Cardiac septum (tissue), 1 donor: ENCODE measurements at places on chromosomes 5 and 9.

GRCh38 chr5:143400541-143401226 lies 2.8 kb downstream of the NR3C1 start:
- DNase-seq, result no peak

DNA sequence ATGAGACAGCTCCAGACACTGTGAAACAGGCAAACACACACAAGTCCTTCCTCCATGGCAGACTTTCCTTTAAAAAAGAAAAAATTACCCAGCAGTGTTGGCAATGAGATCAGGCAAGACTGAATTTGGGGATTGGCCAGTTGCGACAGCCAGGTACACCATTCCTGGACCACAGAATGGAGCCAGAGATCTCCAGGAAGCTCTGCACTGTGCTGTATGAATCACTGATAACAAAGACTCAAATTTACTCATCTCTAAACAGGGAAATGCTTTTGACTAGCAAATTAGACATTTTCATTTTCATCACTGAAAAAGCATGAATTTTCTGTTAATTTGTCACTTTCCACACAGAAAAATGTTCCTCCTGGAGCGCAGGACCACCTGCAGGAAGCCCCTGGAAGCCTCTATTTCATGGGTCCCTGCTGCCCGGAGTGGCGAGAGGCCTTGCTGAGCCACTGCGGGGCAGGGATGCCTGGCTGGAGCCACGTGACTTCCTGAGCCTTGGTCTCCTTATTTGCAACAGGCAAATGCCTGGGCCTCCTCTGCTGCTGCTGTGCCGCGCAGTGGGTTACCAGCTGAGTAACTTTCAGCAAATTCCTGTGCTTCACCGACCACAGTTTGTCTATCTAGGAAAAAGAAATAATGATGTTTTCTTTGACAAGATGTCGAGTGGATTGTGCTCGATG lies 185.9 kb upstream of the ZNF618 start:
- DNase-seq, result no peak

- DNase-seq, result no peak
These were observed 461.2 kb downstream of the CDH12 start for GRCh38 chr5:22391956-22392355.

GRCh38 chr5:16774806-16775205 lies 158.0 kb upstream of the RETREG1 start:
- DNase-seq, result no peak

DNA sequence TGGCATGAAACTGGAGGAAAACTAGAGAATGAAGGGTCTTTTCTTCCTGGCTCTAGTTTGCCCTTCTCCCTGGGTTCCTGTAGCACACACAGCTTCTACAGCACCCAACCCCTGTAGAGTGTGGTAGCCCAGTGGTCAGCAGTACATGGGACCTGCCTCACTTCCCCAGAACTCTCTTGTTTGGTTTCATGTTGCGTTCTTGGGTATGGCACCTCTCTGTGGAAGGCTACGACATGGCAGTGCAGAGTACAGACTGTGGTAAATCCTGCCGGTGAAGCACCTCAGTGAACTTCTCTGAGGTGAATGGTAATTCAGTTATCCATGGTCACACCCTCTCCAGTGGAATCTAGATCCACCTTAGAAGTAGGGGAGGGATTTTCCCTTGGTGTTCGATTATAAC lies 105.5 kb downstream of the TLR4 start:
- no peak for DNase-seq

DNA sequence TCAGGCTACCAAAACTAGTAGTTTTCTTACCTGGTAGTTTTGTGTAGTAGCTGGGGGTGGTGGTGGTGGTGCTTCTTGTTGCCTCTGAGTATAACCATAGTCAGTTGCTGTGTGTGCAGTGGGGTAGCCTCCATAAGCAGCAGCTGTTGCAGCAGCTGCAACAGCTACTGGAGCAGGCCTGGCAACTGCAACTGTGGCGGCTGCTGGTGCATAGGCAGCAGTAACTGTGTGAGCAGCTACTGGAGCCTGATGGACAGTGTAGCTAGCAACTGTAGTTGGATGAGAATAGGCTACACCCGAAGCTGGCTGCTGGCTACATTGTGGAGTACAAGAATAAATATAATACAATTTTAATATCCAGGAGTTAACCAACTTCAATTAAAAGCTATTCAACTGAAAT lies 24.7 kb downstream of the ZFR start:
- DNase-seq, result no peak

DNA sequence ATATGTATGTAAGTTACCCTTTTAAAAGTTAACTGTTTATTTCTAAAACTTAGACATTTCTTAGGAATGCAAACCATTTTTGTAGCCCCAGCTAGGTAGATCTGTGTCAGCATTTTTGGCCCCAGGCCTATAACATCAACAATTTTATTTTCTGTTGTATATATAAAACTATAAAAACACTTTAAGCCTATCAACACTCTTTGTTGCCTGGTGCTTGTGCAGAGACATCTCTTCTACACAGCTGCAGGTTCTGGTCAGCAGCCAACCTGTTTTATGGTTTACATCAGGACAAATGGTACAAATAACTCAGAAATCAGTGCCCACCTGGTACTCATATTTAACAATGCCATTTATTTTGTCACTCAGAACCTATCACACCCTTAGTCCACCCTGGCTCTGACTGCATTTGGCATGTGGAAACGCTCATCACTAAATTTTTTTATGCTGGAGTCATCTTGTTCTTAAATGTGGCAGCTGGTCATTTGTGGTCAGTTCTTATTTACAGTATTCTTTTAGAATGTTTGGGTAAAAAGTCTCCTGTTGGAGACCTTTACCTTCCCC lies 173.4 kb downstream of the DNAH5 start:
- DNase-seq, result no peak

DNA sequence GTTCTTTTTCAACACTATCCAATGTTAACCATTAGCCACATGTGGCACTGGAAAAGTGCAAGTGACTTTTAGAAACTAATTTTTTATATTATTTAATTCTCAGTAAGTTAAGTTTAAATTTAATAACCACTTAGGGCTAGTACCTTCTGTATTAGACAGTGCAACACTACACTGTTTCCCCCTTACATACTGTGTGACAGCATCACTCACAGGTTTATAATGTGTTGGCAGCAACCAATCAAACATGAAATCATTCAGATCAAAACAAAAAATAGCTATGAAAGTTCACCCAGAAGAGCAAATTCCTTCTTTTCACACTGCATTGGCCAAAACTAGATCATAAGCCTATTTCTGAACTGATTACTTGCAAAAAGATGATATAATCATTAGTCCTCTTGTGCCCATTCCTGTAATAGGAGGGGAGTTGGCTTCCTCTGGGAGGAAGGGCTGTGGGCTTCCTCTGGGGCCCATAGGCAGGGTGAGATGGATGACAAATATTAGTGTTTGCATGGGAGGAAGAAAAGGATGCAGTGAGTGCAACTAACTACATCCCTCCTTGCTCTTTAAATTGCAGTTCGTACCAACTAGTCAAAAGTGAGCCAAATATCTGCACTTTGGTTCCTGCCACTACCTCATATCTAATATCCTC lies 708.1 kb upstream of the RGMB start:
- DNase-seq, result no peak

GRCh38 chr5:97231025-97231636 lies 48.1 kb upstream of the RIOK2 start:
- DNase-seq, result no peak

DNA sequence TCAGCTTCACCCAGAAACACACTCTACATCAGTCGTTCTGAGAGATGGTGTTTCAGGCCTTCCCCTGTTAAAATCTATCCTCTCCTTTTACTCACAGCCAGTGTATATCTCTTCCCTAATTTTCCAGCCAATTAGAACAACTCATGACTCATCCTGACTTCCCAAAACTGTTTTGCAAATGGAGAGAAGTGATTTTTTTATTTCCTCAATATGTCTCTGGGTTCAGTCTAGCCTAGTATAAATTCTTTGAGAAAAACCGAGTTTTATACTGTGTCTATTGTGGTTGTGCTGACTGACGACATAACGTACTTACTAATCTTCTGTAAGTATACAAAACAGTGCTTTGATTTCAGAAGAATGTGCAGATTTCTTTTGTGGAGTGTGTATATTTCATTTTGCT lies 28.4 kb upstream of the CAST start:
- no peak for DNase-seq

- DNase-seq, result no peak
These were observed 76.2 kb upstream of the TBC1D2 start for GRCh38 chr9:98331536-98332259.

DNA sequence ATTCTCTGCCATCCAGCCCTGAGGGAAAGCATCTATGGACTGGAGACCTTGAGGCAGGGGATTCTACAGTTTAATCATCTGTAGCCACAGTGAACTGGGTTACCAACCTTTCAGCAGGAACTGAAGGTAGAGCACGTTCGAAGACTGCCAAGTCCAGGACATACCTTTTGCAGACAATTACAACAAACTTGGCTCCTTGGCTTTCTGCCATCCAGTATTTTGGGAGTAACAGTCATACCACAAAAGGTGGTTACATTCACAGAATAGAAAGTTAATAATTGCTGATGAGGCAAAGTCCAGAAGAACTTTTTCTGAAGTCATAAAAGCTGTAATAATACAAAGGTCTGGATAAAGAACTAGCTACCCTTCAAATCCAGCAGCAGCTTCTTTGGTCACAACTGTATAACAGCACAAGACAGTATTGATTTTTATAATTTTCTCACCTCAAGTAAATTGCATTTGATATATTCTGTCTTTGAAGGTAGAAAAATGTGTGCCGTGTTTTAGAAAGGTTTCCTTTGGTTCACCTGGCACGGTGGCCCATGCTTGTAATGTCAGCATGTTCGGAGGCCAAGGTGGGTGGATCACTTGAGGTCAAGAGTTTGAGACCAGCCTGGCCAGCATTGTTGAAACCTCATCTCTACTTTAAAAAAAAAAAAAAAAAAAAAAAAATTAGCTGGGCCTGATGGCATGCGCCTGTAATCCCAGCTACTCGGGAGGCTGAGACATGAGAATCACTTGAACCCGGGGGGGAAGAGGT lies 236.6 kb downstream of the NR3C1 start:
- DNase-seq, result no peak
